ENCODE measurements at places on chromosomes 7 and 10.

- no peak for DNase-seq
Observed at GRCh38 chr10:2782265-2782664, 285.1 kb upstream of the PFKP start.

DNA sequence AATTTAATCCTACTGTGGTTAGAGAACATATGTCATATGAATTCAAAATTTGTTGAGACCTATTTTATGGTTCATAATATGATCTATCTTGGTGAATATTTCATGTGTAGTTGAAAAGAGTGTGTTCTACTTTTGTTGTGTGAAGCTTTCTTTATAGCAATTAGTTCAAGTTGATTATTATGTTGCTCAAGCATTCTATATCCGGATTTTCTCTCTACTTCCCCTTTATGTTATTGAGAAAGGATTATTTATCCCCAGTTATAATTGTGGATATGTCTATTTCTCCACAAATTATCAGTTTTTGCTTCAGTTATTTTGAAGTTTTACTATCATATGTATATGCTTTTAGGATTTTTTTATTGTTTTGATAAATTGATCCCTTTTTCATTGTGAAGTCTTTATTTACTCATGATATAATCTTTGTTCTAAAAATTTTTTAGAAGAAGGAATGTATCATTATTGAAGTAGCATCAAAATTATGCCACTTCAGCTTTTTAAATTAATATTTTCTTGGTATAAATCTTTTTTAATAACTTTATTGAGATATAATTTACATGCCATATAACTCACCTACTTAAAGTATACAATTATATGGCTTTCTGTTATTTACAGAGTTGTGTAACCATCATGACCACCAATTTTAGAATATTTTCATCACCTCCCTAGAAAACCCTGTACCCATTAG lies 12.0 kb upstream of the MEST start:
- no peak for DNase-seq

DNA sequence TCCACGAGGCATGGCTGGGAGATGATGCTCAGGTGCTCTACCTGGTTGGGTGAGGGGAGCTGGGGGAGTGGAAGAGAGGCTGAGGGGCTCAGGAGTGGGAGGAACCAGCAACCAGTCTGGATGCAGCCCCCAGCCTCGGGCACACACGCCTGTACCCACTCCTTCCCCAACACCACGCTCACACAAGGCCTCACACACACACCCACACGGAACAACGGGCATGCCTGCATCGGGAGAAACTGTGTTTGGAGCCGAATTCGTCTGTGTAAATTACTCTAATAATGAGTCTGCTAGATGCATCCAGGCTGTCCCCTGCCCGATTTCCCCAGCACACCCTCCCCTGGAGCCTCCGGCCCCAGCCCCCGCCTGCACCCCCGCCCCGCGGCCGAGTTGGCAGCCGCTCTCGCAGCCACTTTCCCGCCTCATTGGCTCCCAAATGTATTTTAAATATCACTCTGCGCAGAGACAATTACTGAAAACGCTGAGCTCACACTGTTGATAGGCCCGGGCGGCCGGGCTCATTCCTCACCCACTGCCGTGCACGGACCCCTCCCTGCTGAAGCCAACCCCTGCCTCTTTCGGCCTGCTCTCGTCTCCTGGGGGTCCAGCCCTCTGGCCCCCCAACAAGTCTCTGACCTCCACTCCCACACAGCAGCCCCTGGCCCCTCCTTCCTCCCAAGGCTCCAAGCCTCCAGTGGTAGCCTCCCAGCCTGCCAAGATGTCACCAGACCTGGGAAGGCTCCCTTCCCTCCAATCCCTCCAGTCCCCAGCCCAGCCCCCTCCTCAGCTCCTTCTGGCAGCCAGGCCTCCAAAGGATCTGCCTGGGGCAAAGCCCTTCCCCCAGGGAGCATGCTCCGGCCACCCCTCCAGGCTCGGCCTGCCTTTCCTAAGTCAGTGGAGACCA lies 11.1 kb downstream of the H2BK1 start:
- DNase-seq: no peak

- DNase-seq: no peak
Observed at GRCh38 chr7:117041822-117042221, 88.5 kb downstream of the ST7 start.

- no peak for DNase-seq
Observed at GRCh38 chr7:25545124-25546008, 317.1 kb upstream of the NPVF start.

- no peak for DNase-seq
Observed at GRCh38 chr10:35327790-35328403, 8.4 kb upstream of the CCNY start.

GRCh38 chr7:34837801-34838201 lies 179.8 kb downstream of the NPSR1 start:
- no peak for DNase-seq

GRCh38 chr7:116534790-116535189 lies 10.0 kb downstream of the CAV1 start:
- DNase-seq: no peak

GRCh38 chr7:74272305-74273038 lies 16.7 kb upstream of the CLIP2 start:
- DNase-seq: peak; percentile 82
